Sciatic nerve (tissue), 2 donors: ENCODE measurements at places on chromosomes 5 and 9. TPM values are rescaled to one million over a fixed set of nuclear protein-coding genes. Genes with fewer than 3 reads are reported as not detected.

The FOXD4L4 gene
- total RNA-seq = not detected

The AK1 gene
- total RNA-seq = 61.0 TPM

The SLC45A2 gene
- total RNA-seq = not detected

The FBP1 gene
- 13.6 TPM for total RNA-seq

The ERAP2 gene
- total RNA-seq = 14.8 TPM

The SV2C gene
- 4.9 TPM for total RNA-seq

The LCN15 gene
- total RNA-seq = not detected

The ZCCHC10 gene
- 15.0 TPM for total RNA-seq

The SLCO6A1 gene
- not detected for total RNA-seq

The AHRR gene
- 5.1 TPM for total RNA-seq

The FST gene
- total RNA-seq = 27.6 TPM

GRCh38 chr5:482506-482905, 39.5 kb downstream of the EXOC3 start:
- DNase-seq = no peak

DNA sequence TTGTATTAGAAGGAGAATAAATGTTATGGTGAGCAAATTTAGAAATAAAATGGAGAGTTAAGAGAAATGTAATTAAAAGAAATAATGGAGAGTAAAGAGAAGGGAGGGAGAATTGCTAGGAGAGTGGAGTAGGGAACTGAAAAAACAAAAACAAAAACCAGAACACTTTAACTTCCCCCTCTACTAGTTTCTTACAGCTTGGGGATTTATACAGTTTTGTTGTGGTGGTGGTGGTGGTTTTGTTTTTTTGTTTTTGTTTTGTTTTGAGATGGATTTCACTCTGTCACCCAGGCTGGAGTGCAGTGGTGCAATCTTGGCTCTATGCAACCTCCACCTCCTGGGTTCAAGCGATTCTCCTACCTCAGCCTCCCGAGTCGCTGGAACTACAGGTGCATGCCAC, 322.4 kb downstream of the TMEM167A start:
- DNase-seq = no peak

GRCh38 chr9:33155393-33155792, 11.7 kb downstream of the B4GALT1 start:
- no peak for DNase-seq

DNA sequence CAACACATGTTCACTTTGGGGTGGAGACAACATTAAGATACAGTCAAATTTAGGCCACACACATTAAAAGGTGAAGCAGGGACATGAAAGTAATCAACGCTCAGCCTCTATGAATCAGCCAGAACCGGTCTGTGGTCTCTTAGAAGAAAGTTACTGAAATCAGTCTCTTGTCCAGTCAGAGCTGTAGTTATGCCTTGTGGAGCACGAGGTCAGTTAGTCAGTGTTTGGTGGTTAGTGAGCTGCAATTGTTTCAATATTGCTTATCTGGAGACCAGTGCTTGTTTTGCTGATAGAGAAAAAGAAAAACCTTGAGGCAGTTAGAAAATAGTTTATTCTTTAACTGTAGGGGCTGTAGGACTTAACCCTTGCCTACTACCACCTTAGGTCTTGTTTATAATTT, 157.8 kb upstream of the RASEF start:
- no peak for DNase-seq

DNA sequence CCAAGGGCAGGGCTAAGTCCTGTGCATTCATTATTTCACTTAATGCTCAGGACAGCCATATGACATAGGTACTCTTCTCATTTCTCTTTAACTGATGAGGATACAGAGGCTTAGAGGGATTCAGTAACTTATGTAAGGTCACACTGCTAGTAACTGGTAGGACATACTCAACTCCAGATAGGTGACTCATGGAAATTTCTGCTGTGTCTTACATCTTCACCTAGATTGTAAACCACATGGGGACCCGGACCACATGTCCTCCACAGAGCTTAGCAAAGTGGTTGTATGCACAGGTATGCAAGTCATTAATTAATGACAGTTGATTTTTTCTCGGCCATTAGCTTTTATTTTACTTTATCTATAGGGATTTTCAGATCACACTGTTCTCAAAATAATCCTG, 29.3 kb downstream of the SLC1A1 start:
- DNase-seq = no peak

DNA sequence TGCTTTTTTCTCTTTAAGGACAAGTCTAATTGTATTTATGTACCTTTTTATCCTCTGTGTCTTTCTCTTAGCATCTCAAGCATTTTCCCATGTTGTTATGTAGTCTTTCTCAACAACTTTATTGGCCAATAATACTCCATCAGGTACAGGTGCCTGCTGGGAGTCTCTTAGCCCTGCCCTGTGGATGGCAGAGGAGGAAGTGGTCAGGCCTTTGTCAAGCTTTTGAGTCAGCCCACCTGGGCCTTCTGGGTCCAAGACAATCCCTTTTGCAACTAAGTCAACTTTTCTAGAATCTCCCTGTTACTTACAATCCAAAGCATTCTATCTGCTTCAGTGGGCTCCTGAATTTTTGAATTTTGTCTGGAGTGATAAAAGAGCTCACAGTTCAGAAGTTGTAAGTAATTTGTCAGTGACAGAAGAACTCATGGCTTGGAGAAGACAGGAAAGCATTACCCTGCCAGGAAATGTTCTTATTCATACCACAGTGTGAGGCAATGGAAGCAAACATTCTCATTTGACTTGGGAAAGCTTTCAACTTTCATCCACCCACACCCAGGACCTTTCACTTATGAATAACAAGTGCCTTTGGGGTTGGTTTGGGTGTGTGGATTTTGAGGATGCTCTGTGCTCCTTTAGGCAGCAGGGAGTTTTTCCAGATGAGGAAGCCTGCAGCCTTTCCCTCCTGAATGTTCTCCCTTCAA, 200.0 kb upstream of the S1PR3 start:
- DNase-seq = no peak

DNA sequence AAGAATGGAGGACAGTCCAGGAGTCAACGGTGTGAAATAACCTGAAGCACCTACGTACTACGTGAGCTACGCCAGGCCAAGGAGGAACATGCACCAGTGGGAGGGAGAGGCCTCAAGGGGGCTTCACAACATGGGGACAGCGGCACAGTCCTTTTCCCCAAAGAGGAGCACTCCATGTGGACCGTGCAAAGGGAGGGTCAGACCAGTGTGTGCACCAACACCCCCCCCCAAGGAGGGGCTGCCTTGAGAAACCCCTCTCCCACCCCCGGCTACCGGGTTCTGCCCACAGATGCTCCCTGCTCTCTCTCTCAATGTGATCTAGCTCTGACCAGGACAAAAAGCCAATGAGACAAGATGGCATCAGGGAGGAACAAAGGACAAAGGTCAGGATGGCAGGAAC, 68.6 kb downstream of the PRRT1B start:
- no peak for DNase-seq

GRCh38 chr5:96778409-96778808, 29.3 kb downstream of the ERAP1 start:
- DNase-seq = no peak

GRCh38 chr5:82862711-82863110, 214.5 kb downstream of the TMEM167A start:
- no peak for DNase-seq

DNA sequence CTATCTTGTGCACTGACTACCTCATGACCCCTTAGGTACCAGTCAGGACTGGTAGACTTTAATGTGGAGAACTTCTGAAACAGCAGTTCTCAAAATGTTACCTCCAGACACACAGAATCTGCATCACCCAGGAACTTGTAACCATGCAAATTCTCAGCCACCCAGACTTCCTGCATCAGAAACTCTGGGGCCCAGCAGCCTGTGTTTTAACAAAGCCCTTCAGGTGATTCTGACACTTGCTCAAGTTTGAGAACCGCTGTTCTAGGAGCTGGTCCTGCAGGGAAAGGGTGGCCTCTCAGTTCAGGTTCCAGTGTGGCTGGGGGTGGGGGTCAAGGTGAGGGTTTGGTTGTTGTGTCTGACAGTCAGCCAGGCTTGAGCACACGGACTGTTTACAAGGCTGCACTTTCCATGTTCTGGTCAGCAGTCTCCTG, 28.4 kb downstream of the ZFP62 start:
- DNase-seq = no peak

GRCh38 chr5:177356746-177357145, 978 bp upstream of the RGS14 start:
- DNase-seq = no peak

- peak; percentile 35 for DNase-seq
Observed at GRCh38 chr5:464446-464842, 21.5 kb downstream of the EXOC3 start.

DNA sequence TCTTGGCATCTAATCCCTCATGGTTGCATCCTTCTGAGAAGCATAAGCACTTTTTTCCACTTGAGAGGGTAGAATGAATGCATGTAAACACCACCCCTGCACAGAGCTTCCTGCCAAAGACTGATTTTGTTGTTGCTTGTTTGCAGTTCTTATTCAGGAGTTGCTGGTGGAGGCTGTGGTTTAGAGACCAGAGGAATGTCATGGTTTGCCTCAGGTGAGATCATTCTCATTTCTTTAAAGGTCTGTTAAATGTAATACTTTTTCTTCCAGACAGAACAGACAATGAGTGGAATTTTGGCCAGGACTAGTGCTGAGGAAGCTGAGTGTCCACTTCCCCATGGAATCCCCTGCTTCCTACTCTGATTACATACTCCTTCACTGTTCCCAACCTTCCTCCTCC, 3.2 kb upstream of the TNC start:
- no peak for DNase-seq

DNA sequence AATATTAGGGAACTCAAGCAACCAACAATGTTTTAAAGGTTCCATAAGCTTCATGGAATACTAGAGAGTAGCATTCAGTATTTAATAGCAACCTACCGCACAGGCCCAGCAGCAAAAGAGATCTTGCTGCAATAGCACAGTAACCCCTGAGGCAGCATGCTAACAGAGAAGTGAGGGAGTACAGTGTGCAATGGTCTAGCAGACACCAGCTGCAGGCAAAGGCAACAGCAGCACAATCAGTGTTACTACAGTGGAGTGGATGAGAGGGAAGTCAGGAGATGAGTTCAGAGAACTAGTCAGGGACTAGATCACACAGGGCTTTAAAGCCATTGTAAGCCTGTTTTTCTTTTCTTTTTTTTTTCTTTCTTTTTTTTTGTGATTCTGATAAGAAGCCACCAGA, 2.8 kb downstream of the TICAM2 start:
- no peak for DNase-seq

DNA sequence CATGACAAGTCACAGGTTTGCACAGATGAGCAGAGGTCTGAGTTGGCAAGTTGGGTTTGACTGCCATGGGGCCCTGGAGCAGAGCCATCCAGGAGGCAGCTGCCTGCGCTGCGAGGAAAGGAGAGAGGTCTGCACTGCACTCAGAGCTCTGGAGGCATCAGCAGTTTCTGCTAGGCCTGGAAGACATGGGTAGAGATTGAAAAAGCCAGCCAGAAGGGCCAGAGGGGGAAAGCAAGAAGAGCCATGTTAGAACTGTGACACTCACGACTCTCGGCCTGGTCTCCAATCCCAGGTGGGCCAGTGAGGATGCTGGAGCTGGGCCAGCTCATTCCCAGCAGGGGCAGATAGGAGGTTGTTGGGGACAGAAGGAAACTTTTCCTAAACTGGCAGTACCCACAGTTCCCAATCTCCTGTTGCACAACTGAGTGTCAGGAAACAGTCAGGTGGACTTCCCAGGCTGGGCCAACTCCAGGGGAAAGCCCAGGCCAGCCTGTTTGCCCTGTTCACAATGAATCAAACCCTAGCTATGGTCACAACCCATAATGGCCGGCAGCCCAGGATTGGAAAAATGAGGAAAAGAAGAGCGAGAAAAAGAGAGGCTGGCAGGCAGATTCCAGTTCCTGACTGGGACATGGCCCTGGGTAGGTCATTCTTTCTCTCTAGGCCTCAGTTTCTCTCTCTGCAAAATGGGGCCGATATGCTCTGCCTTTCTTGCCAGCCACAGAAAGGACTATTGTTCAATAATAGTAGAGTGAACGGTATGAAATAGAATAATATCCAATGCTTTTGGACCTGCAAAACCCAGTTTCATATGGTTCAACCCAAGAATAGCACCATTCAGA, 7.8 kb upstream of the ORM1 start:
- peak; percentile 54 for DNase-seq

DNA sequence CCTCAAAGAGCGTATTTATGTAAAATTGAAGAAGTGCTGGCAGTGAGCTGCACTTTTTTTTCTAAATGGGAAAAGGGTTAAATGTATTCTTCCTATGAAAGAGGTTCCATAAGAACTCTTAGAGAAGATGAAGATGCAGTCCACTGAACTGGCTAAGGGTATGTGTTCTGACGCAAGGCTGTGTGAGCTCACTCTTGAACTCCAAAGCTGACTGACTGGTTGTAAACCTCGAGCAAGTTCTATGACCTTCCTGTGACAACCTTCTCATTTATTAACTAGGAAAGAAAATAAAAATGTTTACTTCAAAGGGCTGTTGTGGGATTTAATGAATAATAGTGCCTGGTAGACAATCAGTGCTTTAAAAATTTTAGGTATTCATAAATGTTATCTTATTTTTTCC, 46.7 kb downstream of the POC5 start:
- DNase-seq = no peak

DNA sequence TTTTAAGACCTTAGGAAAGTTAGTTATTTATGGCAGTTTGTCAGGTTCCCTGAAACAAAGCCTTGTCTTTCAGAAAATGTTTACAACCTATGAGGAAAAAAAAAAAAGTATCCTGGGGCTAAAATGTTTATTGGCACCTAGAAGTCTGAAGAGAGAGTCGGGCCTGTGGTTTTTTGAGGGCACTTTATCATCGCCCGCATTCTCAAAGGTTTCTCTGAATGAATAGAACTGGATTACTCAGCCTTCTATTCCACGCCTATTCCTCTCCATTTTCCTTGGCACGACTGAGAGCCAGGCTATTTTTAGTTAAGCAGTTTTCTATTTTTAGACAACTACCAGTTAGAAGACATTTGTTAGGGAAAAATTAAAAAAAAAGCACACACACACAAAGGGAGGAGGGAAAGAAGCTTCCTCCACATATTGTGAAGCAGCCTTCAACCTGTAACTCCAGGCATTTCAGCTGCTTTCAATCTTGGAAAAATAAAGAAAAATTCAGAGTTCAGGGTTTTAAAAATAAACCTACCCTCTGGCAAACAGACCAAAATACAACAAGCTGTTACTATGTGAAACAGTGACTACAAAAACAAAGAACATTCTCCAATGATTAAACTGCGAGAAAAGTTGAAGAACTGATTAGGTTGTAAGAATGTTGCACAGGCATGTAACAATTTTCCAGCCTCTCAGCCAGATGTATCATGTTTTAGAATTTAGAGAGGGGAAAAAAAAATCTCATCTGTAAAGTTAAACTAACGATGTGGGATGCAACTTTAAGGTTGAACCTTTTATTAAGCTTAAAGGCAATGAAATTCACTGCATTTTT, 97.0 kb downstream of the MEF2C start:
- DNase-seq = no peak

DNA sequence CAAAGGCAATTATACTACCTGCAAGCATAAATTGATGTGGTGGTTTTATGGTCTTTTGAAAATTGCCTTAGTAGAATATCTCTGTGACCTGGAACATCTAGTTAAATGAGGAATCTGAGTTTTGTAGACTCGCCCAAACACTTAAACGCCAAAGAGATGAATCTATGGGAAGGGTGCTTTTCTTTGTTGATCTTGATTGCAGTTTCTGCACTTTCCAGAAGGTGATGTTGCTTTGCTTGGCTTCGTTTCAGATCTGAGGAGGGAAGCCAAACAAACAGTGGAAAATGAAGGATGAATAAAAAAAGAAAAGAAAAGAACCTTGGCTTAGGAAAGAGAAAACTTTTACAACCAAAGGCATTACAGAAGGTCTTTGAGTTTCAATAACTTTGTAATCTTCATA, 1021.2 kb downstream of the NR2F1-AS1 start:
- no peak for DNase-seq

GRCh38 chr5:109324351-109324750, 85.4 kb downstream of the PJA2 start:
- no peak for DNase-seq

- no peak for DNase-seq
Observed at GRCh38 chr9:78014776-78015175, 16.8 kb downstream of the GNAQ start.
